ENCODE measurements at places on chromosomes 2 and 18.

DNA sequence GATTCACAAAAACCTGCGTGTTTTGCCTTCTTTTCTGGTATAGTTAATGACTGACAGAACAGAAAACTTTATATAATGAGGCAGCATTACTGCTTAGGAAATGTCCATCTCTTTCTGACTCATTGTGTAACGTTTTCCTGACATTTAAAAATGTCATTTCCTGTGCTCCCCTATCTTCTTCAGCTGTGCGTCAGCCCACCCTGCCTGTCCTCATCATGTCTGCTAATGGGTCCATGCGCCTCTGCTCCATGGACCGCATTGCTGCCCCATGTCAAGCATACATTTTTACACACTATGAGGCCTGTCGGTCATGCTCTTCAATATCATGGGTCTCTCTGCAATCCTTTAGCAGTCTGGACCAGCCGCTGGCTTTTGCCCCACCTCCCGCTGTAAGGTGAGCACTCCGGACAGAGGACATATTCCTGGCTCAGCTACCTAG is 234.3 kb downstream of the CDCA7 start:
- peak; percentile 43 for DNase-seq

GRCh38 chr2:59660262-59660661 is 893.2 kb downstream of the BCL11A start:
- DNase-seq, result no peak

- DNase-seq, result no peak
These were observed 157.7 kb downstream of the HNMT start for GRCh38 chr2:138121666-138122661.

DNA sequence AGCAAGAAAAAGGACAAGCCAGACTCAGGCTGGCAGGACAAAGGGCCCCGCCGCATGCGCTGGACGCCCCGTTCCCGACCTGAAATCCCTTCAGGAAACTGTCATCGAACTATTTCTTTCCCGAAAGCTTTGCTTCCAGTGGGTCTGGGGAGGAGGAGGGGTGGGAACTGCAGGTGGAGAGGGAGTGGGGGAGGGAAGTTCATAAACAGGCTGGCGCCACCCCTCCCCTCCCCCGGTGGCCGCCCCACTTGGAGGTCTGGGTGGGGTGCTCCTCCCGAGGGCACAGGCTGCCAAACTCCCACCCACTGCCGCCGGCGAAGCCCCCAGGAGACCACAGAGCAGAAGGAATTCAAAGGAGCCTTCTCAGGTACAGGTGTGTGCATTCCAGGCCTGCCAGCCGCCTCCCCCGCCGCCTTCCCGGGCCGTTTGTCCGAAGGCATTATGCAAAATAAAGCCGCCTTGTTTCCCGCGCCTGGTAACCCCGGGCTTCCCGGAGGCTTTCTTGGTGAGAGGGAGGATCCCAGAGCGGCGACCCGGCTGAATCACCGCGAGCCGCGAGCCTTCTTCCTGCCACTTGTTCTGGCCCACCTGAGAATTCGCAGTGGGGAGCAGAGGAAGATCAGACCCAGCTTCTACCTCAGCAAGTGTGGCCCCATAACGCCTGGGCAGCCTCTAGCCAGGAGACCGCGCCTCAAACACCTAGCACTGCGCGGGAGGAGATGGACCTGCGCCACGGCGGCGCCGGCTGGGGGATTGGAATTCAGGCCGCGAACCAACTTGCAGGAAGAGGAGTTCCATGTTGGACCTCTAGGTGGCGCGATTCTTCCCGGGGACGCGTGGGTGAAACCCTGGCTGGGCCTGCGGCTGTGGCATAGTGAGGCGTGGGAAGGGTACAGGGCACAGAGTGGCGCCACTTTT is 101.9 kb downstream of the FOXI3 start:
- DNase-seq, result peak; percentile 9

DNA sequence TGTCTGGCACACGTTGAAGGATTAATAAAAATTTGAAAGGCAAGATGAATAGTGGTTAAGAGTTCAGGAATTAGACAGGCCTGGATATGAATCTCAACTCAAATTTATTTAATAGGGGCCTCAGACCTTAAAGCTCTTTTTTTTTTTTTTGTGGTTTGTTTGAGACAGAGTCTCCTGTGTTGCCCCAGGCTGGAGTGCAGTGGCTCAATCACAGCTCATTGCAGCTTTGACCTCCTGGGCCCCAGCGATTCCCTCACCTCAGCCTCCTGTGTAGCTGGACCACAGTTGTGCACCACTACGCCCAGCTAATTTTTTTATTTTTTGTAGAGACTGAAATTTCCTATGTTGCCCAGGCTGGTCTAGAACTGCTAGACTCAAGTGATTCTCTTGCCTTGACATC is 3.0 kb downstream of the ZRANB3 start:
- DNase-seq, result no peak

GRCh38 chr2:63729362-63729761 is 112.3 kb upstream of the UGP2 start:
- no peak for DNase-seq

GRCh38 chr2:182553483-182553882 is 126.6 kb upstream of the PDE1A start:
- no peak for DNase-seq

DNA sequence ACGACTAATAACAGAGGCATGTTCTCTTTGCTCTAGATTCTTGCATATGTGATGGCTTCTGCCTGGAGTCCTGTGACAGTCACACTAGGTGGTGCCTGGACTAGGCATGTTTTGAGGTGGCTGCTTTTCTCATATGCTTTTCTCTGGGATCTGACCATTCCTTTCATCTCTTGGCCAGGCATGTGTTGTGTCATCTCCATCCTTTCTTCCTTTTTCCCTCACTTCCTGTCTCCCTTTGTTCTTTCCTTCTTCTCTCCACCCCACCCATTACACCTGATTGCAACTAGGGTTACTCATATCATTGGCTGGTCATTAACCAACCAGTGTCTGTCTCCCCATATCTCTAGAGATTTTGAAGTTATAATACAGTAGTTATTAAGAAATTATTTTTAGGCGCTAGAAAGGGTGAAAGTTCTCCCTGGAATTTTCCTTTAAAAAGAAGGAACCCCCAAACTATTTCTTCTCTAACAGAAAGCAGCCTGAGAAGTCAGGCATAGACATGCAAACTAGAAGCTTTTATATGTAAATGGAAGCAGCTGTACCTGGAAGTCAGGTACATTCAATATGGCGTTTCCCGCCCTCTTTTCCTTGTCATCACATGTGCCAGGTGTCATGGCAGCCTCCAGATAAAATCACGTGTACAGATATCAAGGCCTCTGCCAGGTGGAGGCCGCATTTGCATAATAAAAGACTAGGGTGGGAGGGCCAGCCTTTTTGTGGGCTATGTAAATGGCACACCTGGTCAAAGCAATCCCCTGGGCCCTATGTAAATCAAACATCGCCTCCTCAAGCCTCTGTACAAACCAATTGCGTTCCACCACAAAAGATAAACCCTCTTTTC is 220.4 kb upstream of the MEX3C start:
- DNase-seq, result no peak

- no peak for DNase-seq
These were observed 269.2 kb downstream of the XIRP2 start for GRCh38 chr2:167157523-167157922.

- DNase-seq, result no peak
These were observed 51.0 kb upstream of the BOD1L2 start for GRCh38 chr18:57095884-57096283.

- no peak for DNase-seq
These were observed 27.8 kb upstream of the MAT2A start for GRCh38 chr2:85511008-85511811.

- DNase-seq, result no peak
These were observed 258.3 kb downstream of the ALPK2 start for GRCh38 chr18:58370612-58371011.

DNA sequence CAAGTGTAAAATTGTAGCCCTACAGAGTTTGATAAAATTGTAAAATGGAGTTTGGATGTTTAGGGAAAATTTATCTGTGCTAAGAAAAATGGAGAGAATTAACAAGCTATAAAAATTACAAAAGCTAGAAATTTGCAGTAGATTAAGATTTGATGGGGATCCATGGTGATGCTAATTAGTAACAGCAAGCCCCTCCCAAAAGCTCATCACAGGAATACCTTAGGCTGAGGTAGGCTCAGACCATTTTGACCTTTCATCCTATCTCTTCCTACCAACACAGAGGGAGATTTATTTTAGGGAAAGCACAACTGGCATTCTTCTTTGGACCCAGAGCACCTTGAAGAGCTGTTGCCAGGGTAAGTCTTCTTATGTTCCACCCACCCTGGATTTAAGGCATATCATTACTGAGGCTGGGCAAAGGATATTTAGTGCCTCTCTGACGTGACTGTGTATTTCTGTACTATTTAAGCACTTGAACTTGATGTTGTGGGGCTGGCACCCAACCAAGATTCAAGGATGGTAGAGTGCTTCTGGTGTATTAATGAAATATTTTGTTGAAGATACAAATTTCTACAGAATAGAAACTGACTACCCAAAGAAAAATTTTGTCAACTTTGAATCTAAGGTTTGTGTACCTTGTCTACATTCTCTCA is 70.8 kb upstream of the SLC39A10 start:
- DNase-seq, result no peak

GRCh38 chr2:118845522-118846441 is 1.7 kb downstream of the EN1 start:
- no peak for DNase-seq

- peak; percentile 37 for DNase-seq
These were observed 49.8 kb downstream of the LDLRAD4 start for GRCh38 chr18:13268158-13269012.

DNA sequence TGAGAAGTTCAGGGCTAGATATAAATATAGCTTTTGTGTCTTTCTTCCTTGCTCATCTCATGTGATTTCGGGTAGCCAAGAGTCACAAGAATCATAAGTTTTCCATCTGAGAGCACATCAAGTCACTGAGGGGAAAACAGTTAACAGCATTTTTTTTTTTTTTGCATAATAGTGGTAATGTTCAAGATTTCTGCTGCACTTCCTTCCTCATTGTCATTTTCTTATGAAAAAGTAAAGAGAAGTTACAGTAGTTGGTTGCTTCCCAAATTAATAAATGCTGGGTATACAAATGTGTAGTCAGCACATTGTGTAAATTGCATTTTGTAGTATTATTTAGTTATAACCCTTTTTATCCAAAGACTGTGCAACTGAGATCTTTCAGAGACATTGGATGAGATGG is 93.6 kb downstream of the ZEB2 start:
- DNase-seq, result no peak

GRCh38 chr2:73594251-73594650 is 48.0 kb downstream of the NAT8 start:
- DNase-seq, result no peak

DNA sequence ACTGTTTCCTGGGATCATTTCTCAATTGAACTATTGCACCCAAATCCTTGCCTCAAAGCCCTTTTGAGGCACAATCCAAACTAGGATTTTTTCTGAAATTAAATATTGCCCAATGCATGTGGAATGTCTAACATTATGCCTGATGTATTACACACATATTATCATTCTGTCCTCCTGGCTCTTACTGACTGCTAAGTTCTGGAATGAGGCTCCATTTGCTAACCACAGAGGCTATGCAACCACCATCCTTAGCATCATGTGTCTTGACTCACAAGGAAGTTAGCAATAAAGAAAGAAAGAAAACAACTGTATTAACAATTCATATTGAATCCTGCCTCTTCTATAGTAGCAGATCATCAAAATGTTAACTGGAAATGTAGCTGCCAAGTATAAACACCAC is 1142.7 kb downstream of the CNTNAP5 start:
- DNase-seq, result peak; percentile 14

DNA sequence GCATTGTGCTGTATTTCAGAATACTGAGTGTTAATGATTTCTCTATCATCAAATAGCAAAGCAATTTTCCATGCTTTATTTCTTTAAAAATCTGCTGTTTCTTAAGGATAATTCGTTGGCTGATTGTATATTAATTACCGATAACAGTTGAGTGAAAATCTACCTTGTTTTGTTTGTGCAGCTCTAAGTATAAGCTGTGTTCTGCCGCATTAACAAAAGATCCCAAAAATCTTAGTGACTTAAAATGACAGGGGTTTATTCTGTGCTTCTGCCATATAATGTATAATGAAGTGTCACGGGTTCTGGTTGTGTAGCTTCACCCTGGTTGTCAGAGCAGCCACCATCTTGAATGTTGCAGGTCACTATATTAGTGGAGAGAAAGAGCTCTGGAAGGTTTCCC is 196.1 kb downstream of the ACTR3 start:
- DNase-seq, result no peak

DNA sequence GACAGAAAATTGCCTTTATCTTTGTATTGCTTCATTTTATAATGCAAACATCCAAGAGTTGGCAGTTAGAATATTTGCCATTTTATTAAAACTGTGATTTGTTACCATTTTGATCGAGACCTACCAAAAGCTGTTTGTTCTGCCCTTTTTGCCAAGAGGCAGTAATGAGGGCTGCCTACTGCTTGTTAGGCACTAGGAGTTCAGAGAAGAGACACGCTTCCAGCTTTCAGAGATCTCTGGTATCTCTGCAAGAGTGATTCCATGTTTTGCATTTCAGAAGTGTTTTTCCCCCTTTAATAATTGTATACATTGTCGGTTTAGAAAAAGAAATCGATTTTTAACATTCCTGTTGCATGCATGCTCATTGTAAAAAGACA is 628 bp downstream of the MRPL30 start:
- DNase-seq, result no peak

DNA sequence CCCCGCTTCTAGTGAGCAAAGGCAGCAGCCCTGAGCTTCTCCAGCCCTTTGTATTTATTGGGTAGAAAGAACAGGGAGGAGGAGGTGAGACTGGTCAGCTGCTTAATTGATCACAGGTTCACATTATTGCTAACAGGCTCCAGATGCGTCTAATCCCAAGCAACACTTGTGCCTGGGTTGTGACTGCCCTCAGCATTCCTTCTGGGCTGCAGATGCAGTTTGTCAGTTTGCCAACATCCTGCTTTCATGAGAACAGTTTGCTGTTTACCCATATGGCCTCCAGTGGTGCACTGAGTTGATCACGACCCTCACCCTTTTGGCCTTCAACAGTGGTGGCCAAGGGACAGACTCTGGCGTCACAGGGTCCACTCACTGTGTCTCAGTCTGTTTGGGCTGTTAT is 159.5 kb upstream of the ZNF516 start:
- no peak for DNase-seq

DNA sequence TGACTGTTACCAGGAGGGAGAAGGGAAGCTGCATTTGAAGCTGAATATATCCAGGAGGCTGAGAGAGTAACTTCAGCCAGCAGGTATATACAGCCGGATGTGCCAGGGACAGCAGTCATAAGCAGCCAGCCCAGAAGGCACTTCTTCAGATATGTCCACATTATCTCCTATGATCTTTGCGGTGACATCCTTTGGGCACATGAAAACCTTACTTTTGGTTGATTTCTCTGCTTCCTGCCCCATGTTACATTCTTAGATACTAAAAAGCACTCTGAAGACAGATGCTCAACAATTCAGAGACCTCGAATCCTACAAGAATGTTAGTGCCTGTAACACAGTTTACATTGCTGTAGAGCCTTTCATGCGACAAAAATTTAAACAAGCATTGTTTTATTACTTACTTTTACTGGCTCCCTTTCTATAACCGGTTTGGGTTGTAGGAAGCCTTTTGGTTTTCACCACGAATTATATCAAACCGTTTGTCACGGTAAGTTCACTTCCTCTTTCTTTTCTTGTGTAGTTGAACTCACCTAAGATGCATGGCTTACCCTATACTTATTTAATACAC is 50.3 kb upstream of the TLK1 start:
- no peak for DNase-seq

- DNase-seq, result no peak
These were observed 14.2 kb downstream of the SCN9A start for GRCh38 chr2:166361351-166362153.

Data from kidney epithelial cell (primary cell).